8988T (cell line): ENCODE measurements at places on chromosomes 2 and 18.

GRCh38 chr2:232219496-232219870 is 159.1 kb upstream of the ALPP start:
- DNase-seq, result no peak

- no peak for DNase-seq
Observed at GRCh38 chr2:55233658-55233940, 1.1 kb downstream of the RPS27A start.

DNA sequence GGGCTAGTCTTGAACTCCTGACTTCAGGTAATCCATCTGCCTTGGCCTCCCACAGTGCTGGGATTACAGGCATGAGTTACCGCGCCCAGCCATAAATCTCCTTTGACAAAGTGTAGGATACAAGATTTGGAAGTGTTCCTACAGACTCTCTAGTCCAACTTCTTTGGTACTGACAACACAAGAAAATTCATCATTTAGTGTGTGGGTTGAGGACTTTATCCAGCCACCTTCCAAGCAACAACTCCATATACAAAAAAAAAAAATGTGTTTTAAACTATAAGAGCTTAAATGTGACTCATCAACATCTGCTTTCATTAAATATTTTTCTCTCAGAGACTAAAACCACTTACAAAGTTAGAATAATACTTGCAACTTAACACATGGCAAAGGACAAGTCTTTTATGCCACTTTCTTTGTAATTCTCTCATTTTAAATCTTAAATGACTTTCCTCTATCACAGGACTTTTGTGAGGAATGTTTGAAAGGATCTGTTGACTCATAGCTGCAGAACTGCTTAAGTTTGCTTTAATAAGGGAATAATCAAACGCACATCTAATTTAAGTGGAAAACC is 46.2 kb upstream of the ITGAV start:
- DNase-seq, result no peak

GRCh38 chr2:187078297-187078696 is 229.3 kb upstream of the ZSWIM2 start:
- DNase-seq, result no peak

GRCh38 chr2:204896146-204896545 is 350.9 kb downstream of the PARD3B start:
- DNase-seq, result no peak

- DNase-seq, result no peak
Observed at GRCh38 chr2:119809339-119810048, 49.8 kb downstream of the PTPN4 start.

GRCh38 chr18:74679006-74679678 is 81.5 kb downstream of the ZNF407 start:
- no peak for DNase-seq
